ENCODE measurements at places on chromosomes 5 and 9. TPM values are rescaled to one million over a fixed set of nuclear protein-coding genes. Genes with fewer than 3 reads are reported as not detected.

DNA sequence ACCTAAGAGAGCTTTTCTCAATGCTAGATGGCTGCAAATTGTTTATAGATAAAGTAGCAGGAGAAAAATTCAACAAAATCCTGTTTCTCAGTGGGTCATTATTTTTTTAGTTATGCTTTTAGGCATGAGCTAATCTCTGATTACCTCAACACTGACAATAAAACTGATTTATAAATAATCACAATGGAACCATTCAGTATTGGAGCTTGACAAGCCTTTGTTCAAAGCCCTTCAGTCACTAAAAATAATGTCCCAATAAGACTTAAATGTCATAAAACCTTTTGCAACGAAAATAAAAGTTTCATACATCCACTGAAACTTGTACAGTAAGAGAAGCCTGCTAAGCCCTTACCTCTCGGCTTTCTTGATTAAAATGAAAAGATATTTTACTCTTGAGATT is 27.2 kb downstream of the PTPDC1 start:
- DNase-seq: no peak

DNA sequence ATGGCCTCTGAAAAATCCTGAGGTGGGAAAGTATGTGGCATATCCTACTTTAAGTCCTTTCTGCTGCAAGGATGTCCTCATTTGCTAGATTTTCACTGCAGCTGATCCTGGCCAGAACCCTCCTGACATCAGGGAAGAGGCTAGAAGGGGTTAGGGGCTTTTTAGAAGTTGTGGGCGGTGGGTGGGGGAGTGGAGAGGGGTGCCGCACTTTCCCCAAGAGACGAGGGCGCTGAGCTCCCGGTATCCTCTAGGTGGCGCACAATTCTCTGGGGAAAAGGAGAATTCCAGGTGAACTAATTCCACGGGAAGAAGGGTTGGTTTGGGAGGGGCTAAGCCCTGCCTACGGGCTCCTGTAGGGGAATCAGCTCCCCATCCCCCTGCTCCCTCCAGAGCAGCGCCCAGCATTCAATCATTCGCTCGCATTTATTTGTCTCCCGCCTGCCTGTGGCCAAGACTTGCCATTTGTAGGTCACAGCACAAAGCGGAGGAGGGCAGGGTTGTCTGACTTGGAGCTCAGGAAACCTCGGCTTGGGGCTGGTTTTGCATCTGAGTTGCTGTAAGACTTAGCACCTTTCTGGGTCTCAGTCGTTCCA is 42.9 kb upstream of the HAND1 start:
- no peak for DNase-seq

- no peak for DNase-seq
Observed at GRCh38 chr5:147669169-147669869, 113.2 kb downstream of the JAKMIP2 start.

DNA sequence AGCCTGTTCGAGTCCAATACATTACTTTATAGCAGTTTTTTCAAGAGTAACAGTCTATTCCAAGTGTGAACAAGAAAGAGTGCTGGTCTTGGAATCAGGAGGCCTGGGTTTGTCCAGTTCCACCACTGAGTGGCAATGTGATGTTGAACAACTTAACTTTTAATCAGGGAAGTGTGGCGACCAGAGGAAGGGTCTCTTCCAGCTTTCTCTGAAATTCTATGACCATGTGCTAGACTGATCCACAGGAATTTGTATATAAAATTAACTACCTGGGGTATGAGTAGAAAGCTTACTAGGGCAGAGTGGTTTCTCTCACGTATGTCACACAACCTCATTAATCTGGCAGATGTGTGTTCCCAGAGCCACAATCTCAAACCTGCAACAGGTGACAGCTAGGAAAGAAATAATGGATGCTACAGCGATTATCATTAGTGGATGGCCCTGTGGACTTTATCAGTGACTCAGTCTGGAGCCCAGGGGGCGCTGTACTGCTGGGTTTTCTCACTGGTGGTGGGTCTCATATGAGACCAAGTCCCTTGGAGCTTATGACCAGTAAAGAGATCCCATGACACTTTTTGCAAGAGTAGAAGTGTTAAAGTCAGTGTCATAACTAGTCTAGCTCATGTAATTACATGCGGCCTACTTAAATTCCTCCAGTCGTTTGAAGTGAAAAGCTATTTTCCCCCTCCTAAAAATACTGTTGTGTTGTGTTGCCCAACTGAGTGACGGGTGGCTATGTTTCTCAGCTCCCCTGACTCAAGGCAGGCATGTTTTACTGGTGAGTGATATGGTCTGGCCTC is 116.5 kb downstream of the GDNF start:
- peak; percentile 54 for DNase-seq

DNA sequence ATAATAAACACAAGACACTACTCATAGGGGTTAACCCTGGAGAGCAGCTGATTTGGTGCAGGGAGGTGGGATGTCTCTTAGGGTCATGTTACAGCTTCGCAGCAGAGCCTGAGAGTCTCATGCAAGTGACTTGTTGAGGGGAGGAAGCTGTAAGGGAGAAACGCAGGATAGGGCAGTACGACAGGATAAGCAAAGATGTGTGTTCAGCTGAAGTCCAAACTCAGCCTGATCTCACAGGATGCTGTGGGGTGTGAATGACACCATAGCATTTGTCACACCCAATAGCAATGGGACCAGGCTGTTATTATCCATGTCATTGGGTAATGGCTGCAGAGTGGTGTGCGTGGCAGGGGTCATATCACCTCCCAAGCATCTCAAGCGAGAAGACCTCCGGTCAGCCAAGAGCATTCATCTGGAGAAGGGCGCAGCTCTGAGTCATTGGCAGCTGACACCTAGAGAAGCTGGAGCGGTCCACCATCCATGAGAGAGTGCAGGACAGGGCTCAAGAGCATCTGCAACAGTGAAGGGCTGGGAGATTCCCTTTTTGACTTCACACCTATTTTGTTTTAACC is 49.2 kb upstream of the RPL26L1 start:
- DNase-seq: no peak

Gene TAF11L5
- total RNA-seq: not detected

Gene OSMR
- 21.2 TPM for total RNA-seq

Gene PCDHB4
- 0.12 TPM for total RNA-seq

Gene KCNN2
- not detected for total RNA-seq

DNA sequence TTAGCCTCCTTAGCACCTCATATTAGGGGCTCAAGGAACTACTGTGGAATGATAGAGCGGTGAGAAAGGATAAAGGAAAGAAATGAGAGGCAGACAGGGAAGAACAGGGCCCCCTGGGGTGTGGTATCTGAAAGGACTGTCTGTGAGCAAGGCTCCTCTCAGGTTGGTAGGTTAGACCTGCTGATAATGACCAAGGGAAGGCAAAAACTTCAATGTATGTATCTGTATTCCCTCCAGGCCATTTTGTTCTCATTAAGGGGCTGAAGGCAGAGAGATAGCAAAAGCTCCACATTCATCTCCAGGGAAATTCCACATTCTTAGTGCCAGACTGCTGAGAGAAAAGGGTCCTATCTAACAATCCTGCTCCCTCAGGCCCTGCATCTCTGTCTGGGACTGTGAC is 28.6 kb downstream of the TRIM32 start:
- DNase-seq: no peak

- peak; percentile 21 for DNase-seq
Observed at GRCh38 chr9:135907006-135907430, 328 bp downstream of the CAMSAP1 start.

DNA sequence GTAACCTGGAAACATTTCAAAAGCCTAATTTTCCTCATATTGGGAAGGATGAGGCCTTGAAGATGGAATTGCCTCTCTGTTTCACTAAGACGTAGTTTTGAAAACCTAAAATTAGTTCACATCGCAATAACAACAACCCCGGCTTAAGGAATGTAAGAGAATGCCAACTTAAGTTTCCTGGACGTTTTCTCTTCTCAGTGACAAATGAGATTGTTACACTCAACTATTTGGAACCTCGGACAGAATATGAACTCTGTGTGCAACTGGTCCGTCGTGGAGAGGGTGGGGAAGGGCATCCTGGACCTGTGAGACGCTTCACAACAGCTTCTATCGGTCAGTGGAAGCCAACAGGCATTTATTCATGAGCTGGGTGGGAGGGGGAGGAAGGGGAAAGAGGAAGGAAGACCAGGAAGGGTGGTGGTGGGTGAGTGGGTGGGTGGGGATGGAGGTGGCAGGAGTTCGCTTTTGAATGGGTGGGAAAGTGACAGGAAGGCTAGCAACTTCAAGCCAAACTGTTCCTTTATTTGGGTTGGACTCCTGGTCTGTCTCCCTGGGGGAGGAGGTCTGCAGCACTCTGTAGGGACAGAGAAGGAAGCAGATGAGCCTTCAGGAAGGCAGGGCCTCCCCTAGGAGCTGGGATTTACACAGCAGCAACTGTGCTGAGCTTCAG is 83.4 kb downstream of the TEK start:
- no peak for DNase-seq

DNA sequence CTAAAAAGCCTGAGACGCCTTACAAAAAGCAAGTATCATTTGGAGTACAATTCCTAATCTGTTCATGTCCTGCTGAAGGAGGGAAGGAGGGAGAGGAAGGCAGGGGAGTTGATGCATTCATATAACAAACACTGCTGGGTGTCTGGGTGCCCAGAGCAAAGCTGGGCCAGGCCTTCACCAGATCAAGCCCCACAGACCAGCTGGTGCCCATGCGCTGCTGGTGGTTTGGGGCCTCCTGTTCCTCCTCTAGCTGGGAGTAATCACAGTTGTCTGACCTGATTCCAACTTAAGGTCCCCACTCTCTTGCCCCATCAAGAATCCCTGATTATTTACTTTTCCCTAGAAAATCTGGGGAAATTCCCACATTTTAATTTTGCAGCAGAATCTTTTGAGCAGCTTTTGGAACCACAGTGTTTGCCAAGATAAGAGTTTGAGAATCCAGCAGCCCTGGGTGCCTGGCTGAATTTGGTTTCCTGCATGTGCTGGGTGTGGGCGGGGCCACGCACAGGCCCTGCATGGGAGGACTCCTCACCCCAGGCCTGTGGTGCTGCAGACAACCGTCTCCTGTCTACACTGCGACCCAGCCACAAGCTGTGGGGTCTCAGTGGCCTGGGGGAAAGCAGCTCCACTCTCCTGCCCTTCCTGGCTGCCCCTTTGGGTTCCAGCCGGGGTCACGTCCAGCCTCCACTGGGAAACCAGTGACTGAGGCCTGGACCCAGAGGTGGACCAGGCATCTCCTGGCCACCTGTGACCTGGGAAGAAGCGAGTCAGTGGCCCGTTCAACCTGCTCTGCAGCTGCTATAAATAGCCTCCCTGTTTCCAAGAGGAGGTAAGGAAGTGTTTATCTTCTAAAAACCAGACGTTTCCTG is 47.5 kb downstream of the NEURL1B start:
- no peak for DNase-seq

GRCh38 chr9:118276784-118277183 is 572.6 kb downstream of the TLR4 start:
- no peak for DNase-seq

Gene ESM1
- total RNA-seq: not detected

DNA sequence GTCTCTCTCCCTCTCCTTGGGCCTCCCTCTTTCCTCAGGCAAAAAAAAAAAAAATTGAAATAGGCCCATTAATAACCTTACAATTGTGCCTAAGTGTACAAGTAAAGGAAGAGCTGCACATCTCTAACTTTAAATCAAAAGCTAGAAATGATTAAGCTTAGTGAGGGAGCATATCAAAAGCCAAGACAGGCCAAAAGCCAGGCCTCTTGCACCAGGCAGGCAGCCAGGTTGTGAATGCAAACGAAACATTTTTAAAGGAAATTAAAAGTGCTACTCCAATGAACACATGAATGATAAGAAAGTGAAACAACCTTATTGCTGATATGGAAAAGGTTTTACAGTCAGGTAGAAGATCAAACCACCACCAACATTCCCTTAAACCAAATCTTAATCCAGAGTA is 383.4 kb downstream of the KIAA0825 start:
- no peak for DNase-seq

- DNase-seq: no peak
Observed at GRCh38 chr9:110072597-110073355, 135.2 kb downstream of the C9orf152 start.

Gene PCDHGB1
- 10.9 TPM for total RNA-seq

GRCh38 chr5:147912011-147912410 is 5.7 kb upstream of the C5orf46 start:
- no peak for DNase-seq

Gene IL5
- not detected for total RNA-seq

DNA sequence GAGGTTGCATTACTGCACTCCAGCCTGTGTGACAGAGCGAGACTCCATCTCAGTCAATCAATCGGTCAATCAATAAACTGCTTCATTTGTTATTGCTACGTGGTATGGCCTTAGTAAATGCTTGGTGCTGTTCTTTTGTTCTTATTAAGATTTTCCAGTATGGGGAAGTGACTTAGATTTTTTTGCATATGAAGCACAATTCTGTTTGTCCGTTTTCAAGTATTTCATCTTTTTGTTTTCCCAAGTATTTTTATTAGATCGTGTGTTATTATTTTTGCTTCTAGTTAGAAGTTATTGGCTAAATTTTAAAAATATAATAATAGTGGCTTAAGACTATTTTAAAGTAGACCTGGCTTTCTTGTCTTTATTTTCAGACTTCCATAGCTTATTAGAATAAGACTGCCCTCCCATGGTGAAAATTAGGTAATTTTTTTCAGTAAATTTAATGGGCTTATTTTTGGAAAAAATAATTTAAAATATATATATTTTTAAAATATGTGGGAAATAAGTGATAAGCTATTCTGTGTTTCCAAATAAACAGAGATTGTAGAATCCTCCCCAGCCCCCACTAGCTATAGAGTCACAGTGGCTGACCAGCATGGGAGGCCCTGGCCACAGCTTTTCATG is 14.7 kb upstream of the OMD start:
- peak; percentile 9 for DNase-seq

GRCh38 chr9:81374459-81375186 is 314.7 kb downstream of the TLE1 start:
- peak; percentile 36 for DNase-seq

DNA sequence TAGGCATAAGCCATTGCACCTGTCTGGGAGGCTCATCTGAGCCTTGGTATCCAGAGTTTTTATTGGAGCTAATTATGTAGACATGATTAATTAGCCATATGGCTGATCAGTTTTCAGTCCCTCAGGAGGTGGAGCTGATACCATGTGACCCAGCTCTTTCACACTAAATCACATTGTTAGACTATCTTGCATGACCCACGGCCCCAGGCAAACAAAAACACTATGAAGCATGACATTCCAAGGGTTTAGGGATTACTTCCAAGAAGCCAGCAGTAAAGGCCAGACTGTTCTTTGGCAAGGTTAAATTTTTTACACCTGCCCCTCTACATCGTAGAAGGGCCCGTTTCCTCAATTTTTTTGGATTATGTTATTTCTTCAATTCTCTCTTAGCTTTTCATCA is 5.0 kb upstream of the C5orf24 start:
- DNase-seq: peak; percentile 30

Gene LHFPL2
- total RNA-seq: 35.1 TPM

Gene CCNI2
- 2.0 TPM for total RNA-seq

Gene BRINP1
- under 0.01 TPM for total RNA-seq

Gene INSL4
- total RNA-seq: not detected

GRCh38 chr9:137387114-137387890 is 35.7 kb downstream of the EXD3 start:
- no peak for DNase-seq
